ENCODE measurements at places on chromosomes 4 and X.

- DNase-seq = no peak
Measured at GRCh38 chr4:142700531-142700930, 145.6 kb downstream of the INPP4B start.

- DNase-seq = no peak
Measured at GRCh38 chr4:8073206-8073863, 85.3 kb downstream of the ABLIM2 start.

DNA sequence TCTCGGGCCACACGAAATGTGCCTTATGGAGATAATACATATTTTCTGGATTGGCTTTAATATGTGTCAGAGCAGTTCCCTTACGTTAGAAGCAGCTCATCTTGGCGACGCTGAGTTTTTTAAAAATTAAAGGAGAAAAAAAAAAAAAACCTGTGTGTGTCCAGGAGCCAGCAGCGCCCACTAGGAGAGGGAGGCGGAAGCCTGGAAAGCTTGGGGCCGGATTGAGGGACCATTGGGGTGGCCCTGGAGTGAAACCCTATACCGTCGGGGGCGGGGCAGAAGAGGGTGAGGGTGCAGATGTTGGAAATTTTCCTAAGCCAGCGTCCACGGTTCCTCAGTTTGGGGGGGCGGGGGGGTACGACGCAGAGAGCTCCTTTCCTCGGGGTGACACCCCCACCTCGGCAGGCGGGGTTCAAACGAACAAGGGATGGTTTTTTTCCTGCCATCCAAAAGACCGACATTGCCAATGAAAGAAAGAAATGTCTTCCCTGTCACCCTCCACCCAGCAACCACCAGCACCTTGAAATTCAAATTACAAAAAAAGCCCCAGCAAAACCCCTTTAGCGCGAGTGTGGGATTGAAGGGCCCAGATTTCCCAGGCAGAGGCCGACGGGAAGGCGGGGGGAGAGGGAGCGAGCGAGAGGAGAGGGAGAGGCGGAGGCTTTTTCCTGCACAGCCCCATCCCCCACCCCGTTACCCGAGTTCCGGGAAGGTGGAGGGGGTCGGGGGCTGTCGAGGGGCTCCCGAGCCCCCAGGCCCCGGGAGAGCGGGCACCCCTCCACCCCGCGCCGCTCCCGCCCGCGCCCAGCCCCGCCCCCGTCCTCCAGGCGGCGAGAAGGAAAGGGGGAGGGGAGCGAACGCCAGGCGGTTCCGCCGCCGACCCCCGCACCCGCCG lies 859 bp downstream of the SMARCA1 start:
- DNase-seq = peak; percentile 70

DNA sequence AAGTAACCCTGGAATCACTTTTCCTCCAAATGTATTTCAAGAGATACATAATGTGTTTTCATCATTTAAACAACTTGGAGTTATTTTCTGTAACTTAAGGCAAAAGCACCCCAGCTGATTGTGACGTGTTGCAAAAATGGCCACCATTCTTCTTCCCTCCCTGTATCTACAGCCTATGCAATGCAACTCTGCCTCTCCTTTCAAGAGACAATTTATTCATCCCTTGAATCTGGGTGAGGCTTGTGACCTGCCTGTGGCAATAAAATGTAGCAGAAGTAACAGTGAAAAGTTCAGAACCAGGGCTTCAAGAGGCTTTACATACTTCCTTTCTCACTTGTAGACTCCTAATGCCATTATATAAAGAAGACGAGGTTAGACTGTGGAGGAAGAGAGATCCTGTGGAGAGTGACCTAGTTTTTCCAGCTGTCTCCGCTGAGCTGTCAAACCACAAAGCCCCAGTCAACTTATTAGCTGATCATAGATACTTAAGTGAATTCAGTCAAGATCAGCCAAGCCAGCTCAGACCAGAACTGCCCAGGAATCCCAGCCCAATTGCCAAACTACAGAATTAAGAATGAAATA lies 81.0 kb upstream of the KLF3 start:
- no peak for DNase-seq

- DNase-seq = no peak
Measured at GRCh38 chrX:138858438-138858837, 146.9 kb upstream of the FGF13 start.

GRCh38 chr4:186845137-186845842 lies 121.6 kb upstream of the FAT1 start:
- no peak for DNase-seq

- DNase-seq = no peak
Measured at GRCh38 chr4:128355305-128355704, 67.7 kb upstream of the PGRMC2 start.

DNA sequence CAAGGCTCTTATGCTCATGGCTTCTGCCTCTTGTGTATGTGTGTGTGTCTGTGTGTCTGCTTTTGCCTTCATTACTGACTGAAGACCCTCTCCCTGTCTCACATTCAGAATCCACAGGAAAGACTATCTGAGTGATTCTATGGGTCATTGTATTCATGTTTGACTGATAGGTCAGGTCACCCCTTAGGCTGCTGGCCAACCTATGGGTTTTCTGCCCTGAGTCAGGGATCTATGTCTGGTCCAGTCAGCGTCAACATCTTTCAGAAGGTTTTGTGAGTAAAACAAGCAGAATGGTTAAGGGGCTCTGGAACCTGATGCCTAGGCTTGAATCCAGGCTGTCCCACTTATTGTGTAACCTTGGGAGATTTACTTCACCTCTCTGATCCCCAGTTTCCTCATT lies 30.5 kb downstream of the NHSL2 start:
- no peak for DNase-seq

DNA sequence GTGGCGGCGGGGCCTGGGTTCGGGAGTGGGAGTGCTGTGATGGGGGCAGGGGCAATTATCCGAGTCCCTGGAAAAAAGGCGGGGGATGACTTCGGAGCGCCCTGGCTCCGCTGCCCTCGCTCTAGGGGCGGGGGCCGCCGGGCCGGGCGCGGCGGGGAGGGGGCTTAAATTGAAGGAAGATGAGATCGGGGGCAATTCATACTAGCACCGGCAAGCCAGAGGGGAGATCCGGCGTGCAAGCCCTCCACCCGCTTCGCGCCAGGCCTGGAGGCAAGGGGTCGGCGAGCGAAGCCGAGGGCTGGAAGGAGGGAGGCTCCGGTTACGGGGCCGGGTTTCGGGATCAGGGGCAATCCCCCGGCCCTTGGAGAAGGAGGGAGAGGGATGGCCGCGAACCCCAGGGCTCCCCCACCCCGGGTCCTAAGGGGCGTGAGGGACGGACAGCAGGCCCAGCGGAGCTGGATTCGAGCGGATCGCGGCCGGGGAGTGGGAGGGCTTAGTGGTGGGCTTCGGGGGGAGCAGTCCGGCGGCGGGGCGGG lies 1.2 kb downstream of the BCORL1 start:
- DNase-seq = peak; percentile 53

- no peak for DNase-seq
Measured at GRCh38 chrX:8122538-8122937, 48.5 kb downstream of the VCX2 start.

DNA sequence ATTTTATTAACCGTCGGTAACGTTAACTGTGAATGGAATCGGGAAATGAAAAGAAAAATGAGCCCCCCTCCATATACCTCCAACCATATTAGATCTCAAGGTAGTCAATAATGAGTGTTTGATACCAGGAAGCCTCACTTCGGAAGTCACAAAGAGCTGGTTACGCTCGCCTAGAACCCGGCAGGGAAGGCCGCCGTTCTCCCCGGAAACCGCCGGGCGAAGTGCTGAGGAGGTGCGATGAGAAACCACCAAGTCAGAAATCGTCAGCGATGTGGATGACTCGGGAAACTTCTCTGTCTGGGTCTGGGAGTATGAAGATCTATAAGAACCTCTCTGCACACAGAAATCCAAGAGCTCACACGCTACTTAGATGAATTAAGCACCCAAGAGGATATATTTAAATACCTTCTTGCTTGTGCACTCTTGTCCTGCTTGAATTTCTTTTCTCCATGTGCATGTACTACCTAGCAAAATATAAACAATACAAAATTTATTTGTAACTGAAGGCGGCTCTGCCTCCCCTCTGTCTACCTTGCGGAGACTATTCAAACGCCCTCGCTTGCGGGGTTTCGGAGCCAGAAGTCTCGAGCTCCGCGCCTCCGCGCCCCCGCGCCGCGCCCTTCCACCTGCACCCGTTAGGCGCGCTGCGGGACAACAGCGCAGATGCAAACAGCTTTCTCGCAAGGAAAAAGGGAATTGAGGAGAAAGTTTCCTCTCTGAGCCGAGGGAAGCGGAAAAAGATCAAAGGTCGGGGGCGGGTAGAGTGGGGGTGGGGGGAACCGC lies 17.8 kb downstream of the NKX6-1 start:
- DNase-seq = peak; percentile 22

DNA sequence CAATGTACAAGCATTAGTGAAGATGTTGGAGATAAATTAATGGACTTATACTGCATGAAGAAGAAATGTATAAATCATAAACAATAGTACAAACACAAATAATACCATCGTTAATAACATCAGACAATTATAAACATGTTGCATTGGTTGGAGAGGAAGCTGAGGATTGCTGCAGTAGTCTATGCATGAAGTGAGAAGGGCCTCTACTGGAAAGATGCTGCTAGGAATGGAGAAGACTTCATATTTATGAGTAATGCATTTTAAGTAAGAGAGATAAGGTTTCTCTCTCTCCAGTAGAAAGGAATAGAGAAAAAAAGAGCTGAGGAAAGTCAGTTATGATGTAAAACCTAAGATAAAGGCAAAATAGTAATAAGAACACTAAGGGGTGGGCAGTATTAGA lies 247.8 kb downstream of the GRID2 start:
- DNase-seq = no peak

DNA sequence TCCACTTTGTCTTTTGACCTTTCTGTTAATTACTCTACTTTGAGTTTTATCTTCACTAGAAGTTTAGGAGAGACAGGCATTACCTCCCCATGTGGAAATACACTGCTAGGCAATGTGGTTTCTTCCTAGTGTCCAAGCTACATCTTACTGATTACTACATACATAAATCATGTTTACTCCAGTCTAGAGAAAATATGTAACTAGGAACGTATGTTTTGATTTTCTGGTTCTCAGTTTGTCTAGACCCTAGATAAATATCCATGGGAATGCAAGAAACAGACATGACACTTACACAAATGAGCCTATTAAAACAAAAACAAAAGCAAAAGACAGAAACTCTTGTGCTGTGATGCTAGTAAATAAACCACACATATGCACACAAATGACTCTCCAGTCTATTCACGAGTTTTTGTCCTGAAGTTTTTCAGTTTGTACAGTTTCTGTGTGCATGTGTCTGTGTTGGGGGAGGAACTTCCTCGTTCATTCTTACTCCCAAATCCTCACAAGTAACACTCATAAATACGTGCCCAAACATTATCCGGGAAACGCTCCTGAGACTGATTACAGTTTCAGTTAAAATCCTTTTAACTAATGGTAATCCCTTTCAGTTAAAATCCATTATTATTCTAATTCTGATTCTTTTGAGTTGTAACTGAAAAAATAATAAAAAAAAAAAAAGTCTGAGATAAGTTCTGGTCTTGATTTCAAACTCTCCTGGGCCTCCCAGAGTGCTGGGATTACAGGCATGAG lies 283.5 kb upstream of the FTHL17 start:
- DNase-seq = no peak

GRCh38 chrX:103518571-103518970 lies 718 bp downstream of the RAB40A start:
- no peak for DNase-seq

DNA sequence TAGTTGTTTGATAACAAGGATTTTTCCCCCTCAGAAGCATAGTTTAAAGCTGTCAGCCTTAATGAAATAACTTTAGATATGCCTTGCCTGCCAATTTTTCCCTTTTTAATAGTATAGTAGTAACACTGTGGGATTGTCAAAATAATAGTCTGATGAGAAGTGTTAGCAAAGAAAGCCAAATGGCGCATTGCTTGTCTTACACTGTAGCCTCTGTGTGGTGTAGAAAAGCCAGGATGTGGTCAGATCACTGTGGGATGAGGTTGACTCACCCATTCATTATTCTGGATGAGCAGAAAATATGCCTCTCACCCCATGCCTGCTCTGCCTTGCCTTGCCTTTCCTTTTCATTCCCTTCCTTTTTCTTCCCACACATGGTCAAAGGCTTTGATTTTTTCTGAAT lies 257.8 kb upstream of the NRK start:
- no peak for DNase-seq

- no peak for DNase-seq
Measured at GRCh38 chrX:10089378-10089795, 67.4 kb upstream of the CLCN4 start.

GRCh38 chrX:130025256-130025655 lies 42.8 kb downstream of the BCORL1 start:
- peak; percentile 39 for DNase-seq

- DNase-seq = no peak
Measured at GRCh38 chr4:73197220-73197619, 61.4 kb downstream of the ANKRD17 start.

- peak; percentile 89 for DNase-seq
Measured at GRCh38 chrX:153400146-153401132, 711 bp downstream of the PNMA6E start.

DNA sequence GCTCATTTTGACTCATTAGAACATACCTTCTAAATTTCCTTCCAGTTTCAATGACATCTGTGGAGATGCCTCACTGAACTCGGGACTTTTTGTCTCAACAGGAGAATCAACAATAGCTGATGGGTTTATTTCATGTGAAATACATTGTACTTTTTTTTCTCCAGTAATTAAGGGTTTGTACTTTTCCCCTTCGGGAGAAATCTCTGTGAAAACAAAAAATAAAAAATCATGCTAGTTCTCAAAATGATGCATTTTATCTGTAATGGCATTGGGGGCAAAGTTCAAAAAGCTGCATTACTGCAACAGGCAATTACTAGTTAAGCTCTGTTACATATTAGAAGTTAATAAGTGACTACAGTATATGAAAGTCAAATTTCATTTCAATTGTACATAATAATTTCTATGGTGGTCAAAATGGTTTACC lies 167.3 kb upstream of the SH3RF1 start:
- no peak for DNase-seq

- no peak for DNase-seq
Measured at GRCh38 chr4:105417624-105418023, 56.2 kb downstream of the PPA2 start.

DNA sequence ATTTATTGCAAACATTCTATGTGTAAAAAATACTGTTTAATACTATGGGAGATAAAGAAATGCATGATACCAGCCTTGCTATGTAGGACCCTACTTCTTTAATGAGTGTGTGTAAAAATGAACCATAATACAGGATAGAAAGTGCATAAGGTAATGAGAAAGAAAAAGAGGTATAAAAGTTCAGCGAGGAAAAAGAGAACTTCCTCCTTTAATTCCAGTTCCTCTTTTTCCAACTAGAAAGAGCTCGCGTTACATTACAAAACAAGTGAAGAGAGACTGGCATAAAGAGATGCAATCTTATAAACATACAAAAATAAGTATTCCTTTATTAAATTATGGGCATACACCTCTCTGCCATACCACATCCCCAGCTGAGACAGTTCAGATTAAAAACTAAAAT lies 77.4 kb downstream of the ANKRD17 start:
- no peak for DNase-seq

- no peak for DNase-seq
Measured at GRCh38 chrX:51747671-51748070, 4.4 kb downstream of the GSPT2 start.

- DNase-seq = no peak
Measured at GRCh38 chr4:188612659-188613058, 473.4 kb downstream of the TRIML1 start.
